Renal cortex interstitium (tissue), 15 donors: ENCODE measurements at places on chromosomes 6 and 20.

- no peak for DNase-seq
Measured at GRCh38 chr20:37733416-37733815, 39.6 kb downstream of the CTNNBL1 start.

DNA sequence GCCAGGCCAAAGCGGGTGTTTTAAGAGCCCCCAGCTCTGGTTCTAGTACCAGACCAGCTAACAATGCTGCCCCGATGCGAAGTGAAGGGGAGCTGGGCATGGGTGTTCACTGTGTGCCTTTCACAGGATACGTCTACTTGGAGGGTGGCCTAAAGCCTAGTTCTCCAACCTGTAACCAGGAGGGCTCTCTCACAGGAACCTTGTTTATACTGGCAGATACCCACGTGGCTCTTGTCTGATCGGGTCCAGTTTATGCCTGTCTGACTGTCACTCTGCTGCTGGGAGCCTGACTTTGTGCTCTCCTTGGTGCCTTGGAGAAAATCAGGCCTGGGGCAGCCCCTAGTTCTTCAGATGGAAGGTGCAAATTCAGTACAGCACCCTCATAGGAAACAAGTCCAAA is 60.2 kb upstream of the RNF144B start:
- no peak for DNase-seq

- DNase-seq, result no peak
Measured at GRCh38 chr6:56959938-56960337, 5.0 kb downstream of the BEND6 start.

DNA sequence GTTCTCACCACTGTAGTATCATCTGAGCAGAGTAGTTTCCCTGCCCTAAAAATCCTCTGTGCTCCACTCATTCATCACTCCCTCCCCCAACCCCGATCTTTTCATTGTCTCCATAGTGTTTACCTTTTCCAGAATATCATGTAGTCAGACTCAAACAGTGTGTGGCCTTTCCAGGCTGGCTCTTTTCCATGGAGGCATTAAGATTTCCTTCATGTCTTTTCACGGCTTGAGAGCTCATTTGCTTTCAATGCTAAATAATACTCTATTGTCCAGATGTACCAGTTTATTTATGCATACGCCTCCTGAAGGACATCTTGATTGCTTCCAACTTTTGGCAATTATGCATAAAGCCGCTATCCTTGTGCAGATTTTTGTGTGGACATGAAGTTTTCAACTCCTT is 235.8 kb downstream of the PHACTR1 start:
- no peak for DNase-seq

- no peak for DNase-seq
Measured at GRCh38 chr6:72412709-72413044, 209.2 kb upstream of the KCNQ5 start.

GRCh38 chr6:110509617-110510241 is 33.3 kb upstream of the SLC22A16 start:
- no peak for DNase-seq

DNA sequence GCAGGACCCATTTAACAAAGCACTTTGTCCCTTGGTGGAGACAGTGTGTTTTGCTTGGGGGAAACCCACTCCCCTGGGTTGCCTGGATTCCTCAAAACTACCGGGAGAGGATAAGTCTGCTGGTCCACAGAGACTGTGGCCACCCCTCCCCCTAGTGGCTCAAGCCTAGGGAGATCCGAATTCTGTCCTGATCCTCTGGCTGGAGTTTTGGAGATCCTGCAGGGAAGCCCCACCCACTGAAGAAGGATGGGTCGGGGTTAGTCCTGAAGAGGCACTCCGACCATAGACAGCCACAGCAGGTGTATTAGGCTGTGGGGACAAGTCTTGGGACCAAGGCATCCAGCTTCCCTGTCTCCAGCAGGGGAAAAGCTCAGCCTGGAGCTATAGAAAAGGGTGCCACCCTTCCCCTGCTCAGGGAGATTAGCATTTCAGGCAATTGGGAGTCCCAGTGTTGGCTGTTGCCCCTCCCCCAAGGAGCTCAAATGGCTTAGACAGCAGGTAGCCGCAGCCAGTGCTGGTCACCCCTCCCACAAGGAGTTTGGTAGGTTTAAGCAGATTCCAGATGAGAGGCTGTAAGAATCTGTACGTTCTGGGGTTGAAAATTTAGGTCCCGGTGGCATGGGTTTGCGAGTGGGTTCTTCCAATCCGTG is 750.0 kb downstream of the TBC1D32 start:
- no peak for DNase-seq

DNA sequence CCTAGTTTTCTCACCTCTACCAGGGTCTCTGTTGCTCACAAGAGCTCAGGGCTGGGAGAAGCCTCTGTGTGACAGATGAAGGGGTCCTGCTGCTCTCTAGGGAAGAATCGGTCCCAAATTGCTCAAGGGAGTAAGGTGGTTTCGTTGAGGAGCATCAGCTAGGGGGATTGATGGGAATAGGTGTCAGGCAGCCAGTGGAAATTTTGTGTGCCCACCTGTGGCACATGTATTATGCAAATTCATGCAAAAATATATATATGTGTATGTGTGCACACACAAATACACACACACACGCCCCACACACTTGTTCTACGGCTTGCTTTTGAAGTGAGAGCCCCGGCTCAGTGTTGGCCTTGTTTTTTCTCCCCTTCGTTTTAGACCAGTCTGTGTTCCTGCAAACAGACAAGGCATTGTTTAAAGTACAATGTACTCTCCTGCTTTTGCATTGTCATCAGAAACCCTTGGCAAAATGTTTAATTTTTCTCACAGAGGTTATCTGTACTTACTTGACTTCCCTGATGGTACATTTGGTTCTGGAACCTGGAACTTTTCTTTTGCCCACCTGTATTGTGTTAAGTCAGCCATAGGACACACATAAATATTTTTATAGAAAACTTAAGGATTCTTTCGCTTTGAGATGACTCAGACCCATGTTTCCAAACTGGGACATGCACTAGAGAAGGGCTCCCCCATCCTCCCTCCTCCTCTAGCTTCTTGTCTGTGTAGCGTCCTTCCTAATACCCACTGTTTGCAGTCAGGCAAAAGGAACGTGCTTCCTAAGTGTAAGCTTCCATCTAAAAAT is 26.7 kb downstream of the FOXO3 start:
- DNase-seq, result no peak

DNA sequence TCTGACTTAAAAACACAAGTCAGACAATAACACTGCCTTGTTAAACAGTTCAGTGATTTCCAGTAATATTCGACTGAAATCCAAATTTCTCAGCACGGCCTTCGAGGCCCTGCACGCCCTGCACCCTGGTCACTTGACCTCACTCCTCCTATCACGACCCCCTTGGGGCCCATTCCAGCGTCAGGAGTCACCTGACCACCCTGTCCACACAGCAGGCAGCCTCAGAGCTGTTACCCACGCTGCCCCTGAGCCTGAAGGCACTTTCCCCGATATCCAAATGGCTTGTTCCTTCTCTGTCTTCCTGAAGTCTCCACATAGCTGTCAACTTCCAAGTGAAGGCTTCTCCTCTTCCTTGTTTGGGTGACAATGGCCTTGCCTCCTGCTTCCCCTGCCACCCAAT is 33.1 kb upstream of the SMOC2 start:
- DNase-seq, result no peak

- DNase-seq, result no peak
Measured at GRCh38 chr6:55777469-55777868, 97.9 kb downstream of the BMP5 start.

GRCh38 chr20:48771542-48771941 is 56.3 kb downstream of the PREX1 start:
- peak; percentile 55 for DNase-seq

GRCh38 chr6:40331545-40331944 is 255.6 kb downstream of the LRFN2 start:
- DNase-seq, result no peak

DNA sequence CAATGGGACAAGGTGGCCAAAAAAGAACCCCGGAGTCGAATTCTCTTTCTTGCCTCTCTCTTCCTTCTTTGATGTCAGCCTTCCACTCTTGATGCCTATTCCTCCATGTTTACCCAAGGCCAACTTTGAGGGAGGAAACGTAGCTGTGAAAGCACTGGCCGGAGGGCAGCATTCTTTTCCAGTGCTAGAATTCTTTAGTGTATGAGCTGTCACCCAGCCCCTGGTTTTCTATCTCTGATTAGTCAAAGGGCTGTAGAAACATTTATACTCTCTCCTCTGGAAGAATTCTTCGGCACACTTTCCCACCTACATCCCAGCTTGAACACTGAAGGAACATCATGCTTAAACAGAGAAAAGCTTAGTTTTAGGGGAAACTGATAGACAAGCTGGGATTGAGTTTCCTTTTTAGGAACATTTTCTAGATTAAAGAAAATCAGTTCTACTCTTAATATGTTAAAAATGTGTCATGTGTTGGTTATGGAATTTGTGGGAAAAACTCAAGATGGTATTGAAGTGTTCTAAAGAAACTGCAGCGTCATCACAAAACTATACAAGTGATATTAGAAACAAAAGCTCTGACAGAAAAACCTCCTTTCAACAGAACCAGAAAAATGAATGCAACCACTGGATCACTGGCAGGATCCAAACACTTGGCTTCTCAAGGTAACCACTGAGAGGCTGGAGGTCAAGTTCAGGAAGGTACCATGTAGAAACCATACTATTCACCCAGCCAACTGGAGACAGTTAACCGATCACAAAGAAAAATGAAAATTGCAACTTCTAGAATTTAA is 20.7 kb upstream of the UTRN start:
- DNase-seq, result no peak

DNA sequence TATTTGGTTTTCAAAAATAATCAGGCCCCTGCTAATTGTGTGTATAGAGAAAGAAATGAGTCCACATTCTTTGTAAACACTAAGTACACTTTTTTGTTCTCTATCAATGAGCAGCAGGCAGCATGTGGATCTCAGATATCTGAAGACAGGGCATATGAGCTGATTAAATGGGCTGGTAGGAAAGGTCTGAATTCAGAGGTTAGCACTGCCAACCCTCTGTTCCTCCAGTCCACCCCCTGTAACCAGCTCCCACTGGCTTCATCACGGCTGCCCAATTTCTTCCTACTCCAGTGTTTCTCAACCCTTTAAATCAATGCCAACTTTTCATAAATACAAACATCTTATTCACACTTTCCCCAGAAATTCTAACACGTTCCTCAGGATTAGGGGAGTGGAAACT is 128.5 kb downstream of the TPBG start:
- no peak for DNase-seq

GRCh38 chr20:52240802-52241201 is 49.2 kb upstream of the ZFP64 start:
- no peak for DNase-seq

GRCh38 chr20:35479798-35480197 is 24.4 kb downstream of the CEP250 start:
- DNase-seq, result no peak

- DNase-seq, result no peak
Measured at GRCh38 chr6:786946-787763, 94.2 kb upstream of the EXOC2 start.

DNA sequence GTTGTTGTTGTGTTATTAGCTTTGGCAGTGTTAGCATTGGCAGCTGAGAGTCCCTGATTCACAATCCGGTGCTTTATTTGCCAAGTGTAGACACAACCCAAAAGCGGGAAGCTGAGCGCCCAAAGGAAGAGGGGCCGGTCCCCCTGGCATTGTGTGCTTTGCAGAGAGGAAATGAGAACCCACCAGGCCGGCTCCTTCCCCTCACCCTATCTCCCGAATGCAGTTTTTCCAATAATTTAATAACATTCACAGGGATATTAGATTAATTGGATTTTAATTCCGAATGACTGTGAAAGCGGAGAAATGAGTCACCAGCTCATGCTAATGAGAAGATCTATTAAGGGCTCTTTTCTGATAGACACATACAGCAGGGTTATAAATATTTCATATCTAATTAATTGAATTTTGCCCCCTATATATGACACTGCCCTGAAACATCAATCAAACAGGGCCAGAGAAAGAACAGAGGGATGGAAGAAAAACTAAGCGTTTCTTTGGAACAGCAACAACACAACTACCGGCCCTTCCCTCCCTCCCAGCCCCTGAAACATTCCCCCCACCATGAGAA is 143.8 kb downstream of the MBOAT1 start:
- DNase-seq, result no peak

GRCh38 chr6:76120302-76120701 is 47.8 kb upstream of the IMPG1 start:
- no peak for DNase-seq

GRCh38 chr6:128560966-128561365 is 40.6 kb upstream of the PTPRK start:
- DNase-seq, result no peak

GRCh38 chr20:57806975-57807374 is 97.2 kb upstream of the PMEPA1 start:
- DNase-seq, result no peak

DNA sequence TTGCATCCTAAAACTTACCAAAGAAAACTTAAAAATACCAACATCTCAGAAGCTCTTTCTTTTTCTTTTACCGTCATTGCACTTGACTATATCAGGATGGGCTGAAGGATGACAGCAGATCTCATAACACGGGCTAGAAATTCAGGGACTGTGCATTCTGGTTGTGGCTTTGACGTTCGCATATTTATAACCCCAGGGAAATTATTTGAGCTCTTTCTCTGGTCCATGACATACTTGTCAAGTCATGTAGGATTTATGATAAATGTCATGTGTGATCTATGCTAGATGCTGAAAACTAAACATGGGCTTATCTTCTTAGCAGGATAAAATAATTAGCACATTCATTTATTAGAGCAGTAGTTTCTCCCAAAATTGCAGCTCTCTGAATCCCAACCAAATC is 74.4 kb upstream of the SAMD5 start:
- no peak for DNase-seq

DNA sequence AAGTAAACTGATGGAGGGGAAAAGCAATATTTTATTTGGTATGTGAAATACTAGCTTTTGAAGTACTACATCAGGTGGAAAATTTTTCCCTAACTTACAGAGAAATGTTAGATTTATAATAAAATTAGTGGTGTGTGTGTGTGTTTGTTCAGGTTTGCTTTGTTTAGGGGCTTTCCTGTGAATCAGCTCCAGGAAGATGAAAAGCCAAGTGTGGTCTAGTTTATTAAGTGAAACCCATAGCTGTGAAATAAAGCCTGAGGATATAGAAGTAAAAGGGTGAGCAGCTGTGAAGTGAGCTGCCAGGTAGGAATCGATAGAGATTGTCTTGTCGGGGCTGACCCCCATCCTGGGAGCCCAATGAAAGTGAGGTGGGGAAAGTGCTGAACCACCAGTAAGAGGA is 347.6 kb upstream of the IMPG1 start:
- no peak for DNase-seq

GRCh38 chr20:17541596-17541995 is 10.4 kb upstream of the BFSP1 start:
- DNase-seq, result no peak

GRCh38 chr20:38473367-38473795 is 738 bp downstream of the RALGAPB start:
- no peak for DNase-seq

GRCh38 chr6:119308991-119309657 is 40.4 kb downstream of the MAN1A1 start:
- DNase-seq, result no peak

GRCh38 chr6:40986364-40986763 is 52.7 kb downstream of the UNC5CL start:
- DNase-seq, result no peak

DNA sequence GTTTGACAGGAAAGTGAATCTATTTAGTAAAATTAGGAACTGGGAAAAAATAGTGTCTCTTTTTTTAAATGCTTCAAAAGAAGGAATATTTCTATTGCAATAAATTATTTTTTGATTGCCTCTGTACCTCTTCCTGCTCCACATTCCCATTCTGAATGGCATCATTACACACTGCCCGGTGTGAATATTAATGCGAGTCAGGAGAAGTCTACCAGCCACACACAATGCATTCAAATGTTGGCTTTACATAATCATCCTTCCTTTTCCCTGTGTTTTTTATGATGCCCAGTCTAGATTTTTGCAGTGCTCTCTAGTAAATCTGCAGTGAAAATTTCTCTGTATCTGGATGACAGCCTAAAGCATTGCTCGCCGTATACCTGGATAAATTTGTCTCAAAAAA is 118.9 kb downstream of the SAMD5 start:
- DNase-seq, result no peak
